B cell (primary cell): ENCODE measurements at places on chromosomes 6 and 20. TPM values are rescaled to one million over a fixed set of nuclear protein-coding genes. Genes with fewer than 3 reads are reported as not detected.

PRND gene
- total RNA-seq = not detected in 2 replicates

RBPJL gene
- total RNA-seq = not detected in 2 replicates

HCK gene
- total RNA-seq = 48.1 and 48.6 TPM in 2 replicates

CCM2L gene
- not detected in 2 replicates for total RNA-seq

EPB41L1 gene
- total RNA-seq = 1.3 and 2.3 TPM in 2 replicates

ULBP3 gene
- total RNA-seq = 0.61 and 0.69 TPM in 2 replicates

ASIP gene
- total RNA-seq = not detected in 2 replicates

PSMB8 gene
- 127 and 129 TPM in 2 replicates for total RNA-seq

C6orf52 gene
- total RNA-seq = 1.2 TPM in 1 of 2 replicates, not detected in the other

AKAP7 gene
- 8.3 and 10.8 TPM in 2 replicates for total RNA-seq

HLA-DOA gene
- 209 TPM in 2 replicates for total RNA-seq

BANF2 gene
- not detected in 2 replicates for total RNA-seq
